ENCODE measurements at places on chromosomes 12 and 14.
A peak's percentile ranks its signal among the peaks of the same experiment; 100 is the strongest.

DNA sequence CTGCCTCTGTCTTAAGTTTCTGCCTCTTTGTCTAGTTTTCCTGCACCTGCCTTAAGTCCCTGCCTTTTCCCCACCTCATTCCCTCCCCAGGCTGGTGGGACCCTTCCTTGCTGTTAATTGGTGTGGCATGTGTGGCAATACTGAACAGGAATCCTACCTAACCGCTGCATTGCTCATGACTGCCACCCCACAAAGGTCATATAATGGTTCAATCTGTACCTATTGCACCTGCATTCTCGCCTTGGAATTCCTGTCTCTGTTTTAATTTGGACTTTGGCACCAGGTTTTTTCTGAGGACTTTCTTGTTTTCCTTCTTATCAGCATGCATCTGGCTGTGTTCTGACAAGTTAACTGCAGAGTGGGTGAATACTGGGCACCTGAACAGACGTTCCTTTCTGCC lies 966.2 kb upstream of the TMEM132C start:
- DNase-seq: no peak

GRCh38 chr12:90858252-90858651 lies 96.7 kb downstream of the CCER1 start:
- DNase-seq: peak; percentile 84

DNA sequence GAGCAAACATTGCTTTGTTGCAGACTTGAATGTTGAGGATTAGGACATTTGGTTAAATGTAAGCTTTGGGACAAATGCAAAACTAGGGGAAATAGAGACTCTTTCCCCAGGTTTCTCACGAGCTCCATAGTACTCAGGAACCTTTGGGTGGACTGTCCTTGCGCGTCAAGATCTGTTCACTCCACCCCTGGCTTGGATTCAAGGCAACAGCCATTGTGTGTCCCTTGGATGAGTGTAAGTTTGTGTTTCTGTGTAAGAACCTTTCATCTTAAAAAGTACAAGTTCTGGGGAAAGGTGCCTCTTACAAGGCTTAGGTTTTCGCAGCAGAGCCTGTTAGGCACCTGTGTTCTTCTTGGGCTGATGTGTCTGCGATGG lies 3.7 kb downstream of the SUSD6 start:
- DNase-seq: no peak

- DNase-seq: peak; percentile 23
Observed at GRCh38 chr14:34460841-34461240, 1.2 kb downstream of the SPTSSA start.

GRCh38 chr12:83985084-83985483 lies 927.5 kb downstream of the SLC6A15 start:
- no peak for DNase-seq

GRCh38 chr12:48972213-48972951 lies 847 bp upstream of the WNT10B start:
- no peak for DNase-seq

GRCh38 chr12:105417732-105418131 lies 87.2 kb downstream of the C12orf75 start:
- no peak for DNase-seq

GRCh38 chr12:388541-389141 lies 479 bp downstream of the KDM5A start:
- DNase-seq: no peak

- no peak for DNase-seq
Observed at GRCh38 chr12:56011509-56012090, 9.2 kb upstream of the IKZF4 start.

DNA sequence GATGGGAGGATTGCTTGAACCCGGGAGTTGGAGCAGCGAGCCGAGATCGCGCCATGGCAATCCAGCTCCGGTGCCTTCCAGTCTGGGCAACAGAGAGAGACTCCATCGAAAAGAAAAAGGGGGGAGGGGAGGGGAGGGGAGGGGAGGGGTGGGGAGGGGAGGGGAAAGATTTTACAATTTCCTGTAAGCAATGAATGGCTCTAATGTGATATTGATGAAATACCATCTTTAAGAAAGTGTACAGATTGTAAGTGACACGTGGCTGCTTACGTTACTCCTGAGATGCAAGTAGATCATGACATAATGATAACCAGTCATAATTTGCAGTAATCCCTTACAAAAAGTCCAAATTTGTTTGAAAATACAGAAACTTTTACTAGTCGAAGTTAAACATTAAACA lies 1.4 kb downstream of the SLC25A21 start:
- no peak for DNase-seq

GRCh38 chr12:21577516-21577915 lies 27.1 kb downstream of the GYS2 start:
- DNase-seq: no peak

GRCh38 chr12:28191051-28192048 lies 1.1 kb downstream of the CCDC91 start:
- no peak for DNase-seq

DNA sequence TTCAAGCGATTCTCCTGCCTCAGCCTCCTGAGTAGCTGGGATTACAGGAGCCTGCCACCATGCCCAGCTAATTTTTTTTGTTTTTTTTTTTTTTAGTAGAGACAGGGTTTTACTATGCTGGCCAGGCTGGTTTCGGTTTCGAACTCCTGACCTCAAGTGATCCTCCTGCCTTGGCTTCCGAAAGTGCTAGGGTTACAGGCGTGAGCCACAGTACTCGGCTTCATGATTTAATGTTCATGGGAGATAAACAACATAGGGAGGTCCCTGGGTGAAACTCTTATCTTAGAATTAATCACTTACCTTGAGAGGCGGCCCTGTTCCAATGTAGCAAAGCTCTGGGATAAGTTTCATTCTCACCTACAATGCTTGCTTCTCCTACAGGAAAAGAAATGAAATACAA lies 48.3 kb downstream of the SEL1L start:
- DNase-seq: no peak
